ENCODE measurements at places on chromosomes 1 and 21.

DNA sequence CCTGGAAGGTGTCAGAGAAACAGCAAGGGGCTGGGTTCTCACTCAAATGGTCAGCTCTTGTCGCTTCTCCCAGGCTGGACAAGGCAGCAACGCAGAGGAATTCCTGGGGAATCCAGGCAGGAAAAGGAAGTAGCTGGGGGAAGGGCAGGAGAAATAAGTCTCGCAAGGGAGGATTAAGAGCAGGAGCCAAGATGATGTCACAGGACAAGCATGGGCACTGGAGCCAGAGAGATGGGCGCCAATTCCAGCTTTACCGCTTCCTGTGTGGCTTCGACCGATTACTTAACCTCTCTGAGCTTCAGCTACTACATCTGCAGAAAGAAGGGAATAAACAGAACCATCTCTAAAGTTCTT is 70.5 kb downstream of the SSBP3 start:
- no peak for DNase-seq

DNA sequence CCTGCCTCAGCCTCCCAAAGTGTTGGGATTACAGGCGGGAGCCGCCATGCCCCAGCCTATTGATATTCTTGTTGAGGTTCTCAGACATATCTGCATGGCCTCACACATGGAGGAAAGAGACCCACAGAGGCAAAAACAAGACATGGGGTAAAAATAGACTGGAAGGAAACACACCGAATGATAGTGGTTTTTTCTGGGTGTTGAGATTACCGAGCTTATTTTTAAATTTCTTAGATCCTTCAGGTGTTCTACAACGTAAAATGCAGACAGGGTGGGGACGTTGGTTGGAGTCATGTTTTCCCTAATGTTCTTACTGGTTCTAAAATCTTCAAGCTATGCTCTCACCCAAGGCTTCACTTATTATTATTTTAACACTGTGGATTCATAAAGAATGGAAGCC is 23.9 kb upstream of the RUNX3 start:
- DNase-seq: no peak

DNA sequence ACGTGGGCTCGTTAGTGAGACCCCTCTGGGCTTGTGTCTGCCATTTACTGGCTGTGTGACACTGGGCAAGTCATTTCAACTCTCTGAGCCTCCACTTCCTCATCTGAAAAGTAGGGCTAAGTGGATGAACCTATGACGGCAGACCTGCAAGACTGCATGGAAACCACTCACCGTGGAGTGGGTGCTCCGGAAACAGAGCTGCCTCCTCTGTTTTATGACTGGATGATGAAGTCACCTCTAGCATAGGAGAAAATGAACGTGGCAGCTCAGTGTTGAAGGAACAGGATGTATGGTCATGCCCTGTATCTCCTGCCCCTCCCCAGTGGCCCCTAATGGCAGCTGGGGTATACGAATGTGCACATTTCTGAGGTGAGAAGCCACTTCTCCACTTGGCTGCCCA is 40.5 kb downstream of the STPG1 start:
- DNase-seq: no peak

DNA sequence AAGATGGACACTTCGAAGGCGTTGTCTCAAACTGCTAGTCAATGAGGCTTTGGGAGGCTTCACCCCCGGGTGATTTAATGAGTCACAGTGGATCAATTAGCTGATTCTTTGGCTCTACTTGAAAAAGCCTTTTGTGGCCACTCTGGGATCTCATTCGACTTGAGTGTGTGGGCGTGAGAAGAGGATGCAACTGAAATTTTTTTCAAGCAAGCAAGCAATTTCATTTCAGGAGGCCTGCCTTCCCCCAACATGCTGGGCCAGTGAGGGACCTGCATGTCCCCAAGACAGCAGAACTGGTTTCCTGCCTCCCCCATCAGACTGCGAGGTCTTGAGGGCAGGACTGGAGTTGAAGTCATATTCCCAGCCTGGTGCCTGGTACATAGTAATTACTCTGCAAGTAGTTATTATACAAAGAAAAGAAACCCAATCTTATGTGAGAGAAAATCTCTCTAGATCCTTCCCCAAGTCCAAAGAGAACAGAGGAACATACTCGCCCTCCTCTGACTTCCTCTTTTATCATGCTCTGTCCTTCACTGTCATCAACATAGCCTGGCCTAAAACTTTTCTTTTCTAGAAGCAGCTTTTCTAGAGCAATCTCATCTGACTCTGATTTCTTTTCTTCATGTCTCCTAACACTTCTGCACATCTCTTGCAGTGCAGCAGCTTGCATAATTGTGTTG is 22.7 kb downstream of the SYT6 start:
- DNase-seq: no peak

GRCh38 chr21:42144221-42144620 is 73.1 kb downstream of the UMODL1 start:
- no peak for DNase-seq

DNA sequence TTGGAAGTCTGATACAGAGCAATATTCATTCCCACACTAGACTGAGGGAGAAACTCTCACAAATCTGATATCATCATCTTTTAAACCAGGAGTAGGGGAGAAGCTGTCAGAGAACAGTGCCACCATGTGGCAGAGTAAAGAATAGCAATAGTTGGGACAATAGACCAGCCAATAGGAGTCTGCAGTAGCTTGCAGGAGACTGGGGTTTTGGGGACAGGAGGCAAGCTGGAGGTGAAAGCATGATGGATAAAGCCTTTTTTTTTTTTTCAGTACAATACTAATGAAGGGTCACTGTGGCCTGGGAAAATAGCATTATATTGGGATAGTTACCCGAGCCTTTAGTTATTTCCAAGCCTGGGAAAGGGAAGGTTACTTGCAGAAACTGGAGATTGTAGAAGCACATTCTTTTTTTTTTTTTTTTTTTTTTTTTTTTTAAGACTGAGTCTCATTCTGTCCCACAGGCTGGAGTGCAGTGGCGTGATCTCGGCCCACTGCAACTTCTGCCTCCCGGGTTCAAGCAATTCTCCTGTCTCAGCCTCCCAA is 120.7 kb downstream of the S1PR1 start:
- DNase-seq: peak; percentile 81

GRCh38 chr21:39346671-39347331 is 2.1 kb downstream of the HMGN1 start:
- DNase-seq: no peak

DNA sequence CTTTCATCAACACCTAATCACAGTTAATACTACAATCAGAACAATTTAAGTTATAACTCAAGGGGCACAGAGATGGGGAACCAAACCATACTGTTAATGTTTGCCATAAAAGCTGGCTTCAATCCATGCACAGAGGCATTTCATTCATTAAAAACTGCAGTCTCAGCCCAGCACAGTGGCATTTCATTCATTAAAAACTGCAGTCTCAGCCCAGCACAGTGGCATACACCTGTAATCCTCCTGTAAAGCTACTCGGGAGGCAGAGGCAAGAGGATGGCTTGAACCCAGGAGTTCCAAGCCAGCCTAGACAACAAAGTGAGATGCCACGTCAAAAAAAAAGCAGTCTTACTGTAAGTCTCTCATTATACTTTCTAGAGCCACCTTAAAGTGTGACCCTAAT is 29.2 kb downstream of the ARID4B start:
- no peak for DNase-seq

- no peak for DNase-seq
Measured at GRCh38 chr1:215704089-215704860, 137.2 kb downstream of the KCTD3 start.

DNA sequence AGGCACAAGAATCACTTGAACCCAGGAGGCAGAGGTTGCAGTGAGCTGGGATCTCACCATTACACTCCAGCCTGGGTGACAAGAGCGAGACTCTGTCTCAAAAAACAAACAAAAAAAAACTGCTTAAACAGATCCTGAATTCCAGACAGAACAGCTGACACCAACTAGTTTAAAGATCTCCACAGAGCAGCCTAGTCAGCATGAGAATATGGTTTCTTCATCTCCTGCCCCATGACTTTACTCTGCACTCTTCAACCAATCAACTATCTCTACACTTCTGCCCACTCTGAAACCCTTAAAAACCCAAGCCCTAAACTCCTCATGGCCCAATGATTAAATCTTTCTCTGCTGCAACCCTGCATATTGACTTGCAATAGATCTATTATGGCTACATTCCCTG is 7.5 kb upstream of the PRRC2C start:
- no peak for DNase-seq

DNA sequence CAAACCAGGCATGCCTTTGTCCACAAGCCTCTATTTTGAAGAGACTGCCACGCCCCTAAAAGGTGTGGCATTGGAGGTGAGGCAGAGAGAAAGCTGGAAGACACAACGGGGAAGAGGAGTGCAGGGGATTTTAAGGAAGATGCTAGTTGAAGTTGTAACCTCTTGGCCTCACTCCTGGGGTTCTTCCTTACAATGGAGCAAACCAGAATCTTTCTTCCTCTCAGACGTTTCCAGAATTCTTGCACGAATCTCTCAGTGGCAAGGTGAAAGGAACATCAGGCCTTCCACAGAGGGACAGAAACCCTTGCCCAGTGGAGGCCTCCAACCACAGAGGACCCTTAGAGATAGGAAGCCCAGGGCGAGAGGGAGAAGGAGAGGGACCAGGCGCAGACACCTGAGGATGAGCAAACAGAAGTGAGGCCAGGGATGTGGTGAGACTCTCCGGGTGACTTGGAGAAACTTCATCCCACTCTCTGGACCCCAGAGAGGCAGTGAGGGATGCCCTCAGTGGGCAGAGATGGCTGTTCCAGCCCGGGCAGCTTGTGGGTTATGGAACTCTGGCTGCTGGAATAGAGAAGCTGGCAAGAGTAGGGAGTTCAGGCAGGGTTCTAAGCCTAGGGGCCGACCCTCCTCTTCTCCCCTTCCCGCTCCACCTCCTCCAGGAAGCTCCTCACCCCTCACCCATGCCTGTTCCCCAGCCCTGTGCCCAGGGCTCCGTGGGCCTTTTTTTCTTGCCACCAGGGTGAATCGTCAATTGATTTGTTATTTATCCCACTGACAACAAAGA is 136.8 kb upstream of the RUNX3 start:
- no peak for DNase-seq

DNA sequence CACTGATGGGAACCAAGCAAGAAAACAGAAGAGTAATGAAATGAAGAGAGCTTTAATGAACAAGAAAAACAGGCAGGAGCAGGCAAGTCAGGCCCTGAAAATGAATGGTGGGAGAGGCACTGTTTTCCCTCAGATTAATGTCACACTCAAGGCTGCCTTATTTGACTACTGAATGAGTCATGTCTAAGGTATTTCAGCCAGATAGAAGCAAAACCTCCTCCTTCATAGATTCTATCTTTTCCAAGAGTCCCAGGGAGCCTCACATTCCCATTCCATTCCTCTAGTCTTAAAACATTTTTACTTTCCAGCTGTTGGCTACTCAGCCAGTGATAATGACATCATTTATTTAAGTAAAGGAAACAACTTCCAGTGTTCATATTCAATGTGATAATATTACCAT is 228.4 kb upstream of the NRIP1 start:
- no peak for DNase-seq

DNA sequence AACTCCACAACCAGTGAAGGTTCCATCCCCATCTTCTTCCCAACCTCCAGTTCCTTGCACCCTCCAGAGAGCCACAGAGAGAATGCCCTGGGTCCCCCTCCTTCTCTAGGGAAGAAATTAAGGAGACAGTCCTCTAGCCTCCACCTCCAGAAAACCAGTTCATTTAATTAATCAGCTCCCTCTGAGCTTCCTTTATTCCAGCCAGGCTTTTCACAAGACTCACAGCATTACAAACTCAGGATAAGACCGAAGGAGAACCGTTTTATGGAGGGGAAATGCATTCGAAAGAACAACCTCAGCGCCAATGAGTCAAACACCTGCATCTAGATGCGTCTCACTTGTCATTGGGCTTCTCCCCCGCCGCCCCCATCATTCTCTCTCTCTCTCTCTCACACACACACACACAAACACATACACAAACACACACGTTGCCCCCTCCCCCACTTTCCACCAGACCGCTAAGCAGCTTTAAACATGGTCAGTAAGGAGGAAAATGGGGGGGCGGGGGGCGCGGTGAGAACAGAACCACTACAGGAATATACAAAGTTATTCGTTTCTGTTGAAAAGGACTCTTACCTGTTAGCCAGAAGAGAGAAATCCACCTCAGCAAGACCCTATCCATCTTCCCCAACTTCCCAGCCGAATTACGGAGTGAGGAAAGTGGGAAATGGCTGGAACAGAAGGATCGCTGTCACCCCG is 544 bp downstream of the ILDR2 start:
- no peak for DNase-seq

- no peak for DNase-seq
Measured at GRCh38 chr1:111621050-111621449, 1.5 kb downstream of the RAP1A start.

DNA sequence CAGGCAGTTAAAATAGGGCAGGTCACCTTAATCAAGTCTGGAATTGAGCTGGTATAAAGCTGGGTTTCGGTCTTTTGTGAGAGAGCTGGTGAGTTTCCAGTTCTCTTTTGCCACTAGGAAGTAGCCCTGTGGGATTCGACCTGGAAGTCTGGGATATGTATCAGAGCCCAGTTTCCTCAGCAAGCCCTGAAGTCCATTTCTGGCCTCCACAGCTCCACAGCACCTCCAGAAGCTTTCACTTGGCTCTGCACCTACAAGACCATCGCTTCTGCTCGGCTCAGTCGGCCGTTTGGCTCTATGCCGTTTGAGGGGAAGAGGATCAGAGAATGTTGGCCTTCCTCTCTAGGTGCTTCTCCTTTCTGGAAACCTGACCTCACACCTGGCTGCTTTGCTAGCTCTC is 148.0 kb downstream of the GALNT2 start:
- DNase-seq: peak; percentile 40

DNA sequence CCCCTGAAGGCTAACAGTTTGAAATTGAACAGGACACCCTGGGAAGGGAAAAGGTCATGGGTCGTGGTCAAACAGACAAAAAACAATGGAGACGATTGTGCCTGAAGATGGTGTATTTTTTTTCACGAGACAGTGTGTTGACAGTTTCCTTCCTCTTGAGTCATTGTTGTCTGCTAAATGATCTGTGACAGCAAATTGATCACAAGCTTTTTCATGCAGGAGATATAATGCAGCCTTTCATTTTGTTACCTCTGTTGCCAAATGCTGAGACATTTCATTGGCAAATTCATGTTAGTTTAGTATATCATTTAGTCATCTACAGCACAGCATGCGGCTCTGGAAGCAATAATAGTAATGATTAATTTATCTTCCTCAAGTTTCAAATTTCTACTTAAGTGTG is 27.7 kb downstream of the UBE2U start:
- DNase-seq: no peak

- DNase-seq: no peak
Measured at GRCh38 chr1:150243003-150243402, 7.1 kb upstream of the ANP32E start.

Measured in erythroblast (primary cell).